Progenitor cell of endocrine pancreas (in vitro differentiated cells): ENCODE measurements at places on chromosomes 11 and 22.

DNA sequence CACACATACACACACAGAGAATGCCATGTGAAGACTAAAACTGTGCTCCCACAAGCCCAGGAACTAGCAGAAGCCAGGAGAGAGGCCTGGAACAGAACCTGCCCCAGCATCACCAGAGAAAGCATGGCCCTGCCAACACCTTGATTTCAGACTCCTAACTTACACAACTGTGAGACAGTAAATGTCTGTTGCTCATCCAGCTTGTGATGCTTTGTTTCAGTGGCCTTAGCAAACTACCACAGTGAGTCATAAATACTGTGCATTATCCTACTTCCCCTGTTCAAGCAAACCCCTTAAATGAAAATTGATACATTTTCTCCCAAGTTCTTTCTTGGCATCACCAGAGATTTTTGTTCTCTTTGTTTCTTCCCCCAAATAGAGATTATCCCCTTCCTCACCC, 1539.4 kb upstream of the TENM4 start:
- no peak for DNase-seq

GRCh38 chr11:76761718-76762355, 21.3 kb upstream of the TSKU start:
- DNase-seq, result no peak

GRCh38 chr11:394858-395655, 1.0 kb downstream of the PKP3 start:
- no peak for DNase-seq

- no peak for DNase-seq
Observed at GRCh38 chr11:64891215-64891848, 12.9 kb upstream of the EHD1 start.

GRCh38 chr11:58773337-58773736, 41.6 kb upstream of the GLYAT start:
- no peak for DNase-seq

- no peak for DNase-seq
Observed at GRCh38 chr11:16096336-16096735, 260.0 kb downstream of the SOX6 start.

DNA sequence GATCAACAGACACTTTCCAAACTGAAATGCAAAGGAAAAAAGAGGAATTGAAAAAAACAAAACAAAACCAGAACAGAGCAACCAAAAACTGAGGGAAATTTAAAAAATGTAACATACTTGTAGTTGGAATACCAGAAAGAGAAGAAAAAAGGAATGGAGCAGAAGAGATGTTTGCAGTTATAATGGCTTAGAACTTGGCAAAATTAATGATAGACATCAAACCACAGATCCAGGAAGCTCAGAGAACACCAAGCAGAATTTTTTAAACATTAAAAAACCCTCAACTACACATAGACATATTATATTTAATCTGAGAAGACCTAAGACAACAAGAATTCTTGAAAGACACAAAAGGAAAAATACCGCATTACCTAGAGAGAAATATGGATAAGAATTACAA, 46.1 kb downstream of the ASCL2 start:
- no peak for DNase-seq

GRCh38 chr11:11171285-11171684, 181.8 kb downstream of the CSNK2A3 start:
- no peak for DNase-seq

GRCh38 chr11:60908803-60909202, 2.4 kb upstream of the PRPF19 start:
- DNase-seq, result no peak

DNA sequence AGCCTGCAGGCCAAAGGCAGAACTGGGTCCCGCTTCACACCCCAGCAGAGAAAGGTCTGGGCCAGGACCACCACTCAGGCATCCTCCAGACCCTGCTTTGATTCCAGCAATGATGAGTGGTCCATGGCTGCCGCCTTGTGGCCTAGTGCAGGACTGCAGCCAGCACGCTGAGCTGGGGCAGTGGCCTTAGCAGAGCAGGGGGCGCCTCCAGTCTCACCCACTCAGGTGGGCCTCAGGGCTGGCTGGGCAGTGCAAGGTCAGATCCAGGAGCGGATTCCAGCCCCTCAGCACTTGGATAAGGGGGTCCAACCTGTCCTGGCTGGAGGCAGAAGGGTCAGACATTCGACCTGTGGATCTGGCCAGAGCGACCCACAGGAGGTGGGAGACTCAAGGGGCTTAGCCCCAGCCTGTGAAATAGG, 9.6 kb upstream of the PDE2A start:
- DNase-seq, result peak; percentile 79

- DNase-seq, result no peak
Observed at GRCh38 chr22:24185501-24186351, 4.4 kb downstream of the SUSD2 start.

DNA sequence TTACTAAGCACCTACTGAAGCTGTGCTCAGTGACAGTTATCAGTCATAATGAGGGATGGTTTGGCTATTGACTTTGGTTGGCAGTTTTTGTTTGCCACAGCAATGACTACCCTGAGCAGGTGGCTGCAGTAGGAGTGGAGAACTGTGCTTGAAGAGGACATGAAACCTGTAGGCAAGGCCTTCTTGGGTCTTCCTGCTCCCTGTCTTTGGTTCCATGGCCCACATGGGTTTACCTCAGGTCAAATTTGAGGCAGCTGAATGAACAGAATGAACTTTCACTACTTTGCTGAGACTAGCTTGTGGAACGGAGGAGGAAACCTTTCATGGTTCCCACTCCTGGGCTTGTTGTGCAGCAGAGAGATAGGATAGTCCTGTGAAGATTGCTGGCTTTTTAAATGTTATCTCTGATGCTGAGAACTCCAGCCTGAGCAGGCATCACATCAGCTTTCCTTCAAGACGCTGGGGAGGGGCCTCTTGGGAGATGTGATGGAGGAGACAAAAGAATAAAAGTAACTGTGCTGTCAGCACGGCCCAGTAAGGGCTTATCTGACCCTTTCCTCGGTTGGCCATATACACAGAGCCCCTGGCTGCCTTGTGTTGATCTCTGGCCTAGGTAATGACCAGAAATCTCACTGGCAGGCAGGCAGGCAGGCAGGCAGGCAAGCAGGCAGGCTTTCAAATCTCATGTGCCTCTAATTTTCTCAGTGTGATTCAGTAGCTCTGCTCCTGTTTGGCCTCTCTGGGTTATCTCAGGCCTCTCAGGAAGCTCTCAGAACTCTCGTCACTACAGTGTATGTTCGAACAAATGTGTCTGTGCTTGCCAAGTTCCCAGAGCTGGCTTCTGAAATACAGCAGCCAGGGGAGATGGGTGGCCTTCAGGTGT, 12.0 kb downstream of the STIM1 start:
- no peak for DNase-seq

- DNase-seq, result no peak
Observed at GRCh38 chr11:67442504-67443404, 522 bp downstream of the CORO1B start.

GRCh38 chr11:69371731-69372588, 78.0 kb downstream of the MYEOV start:
- DNase-seq, result peak; percentile 7

GRCh38 chr11:33731723-33732531, 4.3 kb downstream of the CD59 start:
- no peak for DNase-seq
